Activated CD8-positive, alpha-beta memory T cell treated with anti-CD3 and anti-CD28 coated beads for 1 hour (primary cell): ENCODE measurements at places on chromosomes 12 and 14.

DNA sequence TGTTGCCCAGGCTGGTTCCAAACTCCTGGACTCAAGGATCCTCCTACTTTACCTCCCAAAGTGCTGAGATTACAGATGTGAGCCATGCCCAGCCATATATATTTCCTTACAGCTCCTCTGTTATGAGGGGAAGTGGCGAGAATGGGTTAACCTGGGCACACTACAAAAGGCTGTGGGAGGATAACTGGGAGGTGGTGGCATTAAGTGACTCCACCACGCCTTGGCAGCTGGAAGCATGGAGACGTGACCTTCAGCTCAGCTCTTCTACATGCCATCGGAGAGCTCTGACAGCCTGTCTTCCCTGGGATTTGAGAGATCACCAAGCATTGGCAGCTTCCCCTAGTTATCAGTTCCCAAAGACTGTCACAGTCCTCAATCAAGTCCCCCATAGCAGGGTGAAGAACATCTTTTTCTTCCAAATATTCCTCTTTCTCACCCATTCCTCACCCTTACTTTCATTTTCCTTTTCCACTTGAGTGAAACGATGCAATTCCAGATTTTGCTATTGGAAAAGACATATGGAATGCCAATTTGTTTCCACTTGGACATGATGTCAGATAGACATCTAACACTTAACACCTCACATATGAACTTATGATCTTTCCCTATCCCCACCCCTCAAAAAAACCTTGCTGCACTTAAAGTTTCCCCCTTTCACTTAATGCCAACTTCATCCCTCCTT lies 48.5 kb downstream of the PHLDA1 start:
- DNase-seq, result no peak

DNA sequence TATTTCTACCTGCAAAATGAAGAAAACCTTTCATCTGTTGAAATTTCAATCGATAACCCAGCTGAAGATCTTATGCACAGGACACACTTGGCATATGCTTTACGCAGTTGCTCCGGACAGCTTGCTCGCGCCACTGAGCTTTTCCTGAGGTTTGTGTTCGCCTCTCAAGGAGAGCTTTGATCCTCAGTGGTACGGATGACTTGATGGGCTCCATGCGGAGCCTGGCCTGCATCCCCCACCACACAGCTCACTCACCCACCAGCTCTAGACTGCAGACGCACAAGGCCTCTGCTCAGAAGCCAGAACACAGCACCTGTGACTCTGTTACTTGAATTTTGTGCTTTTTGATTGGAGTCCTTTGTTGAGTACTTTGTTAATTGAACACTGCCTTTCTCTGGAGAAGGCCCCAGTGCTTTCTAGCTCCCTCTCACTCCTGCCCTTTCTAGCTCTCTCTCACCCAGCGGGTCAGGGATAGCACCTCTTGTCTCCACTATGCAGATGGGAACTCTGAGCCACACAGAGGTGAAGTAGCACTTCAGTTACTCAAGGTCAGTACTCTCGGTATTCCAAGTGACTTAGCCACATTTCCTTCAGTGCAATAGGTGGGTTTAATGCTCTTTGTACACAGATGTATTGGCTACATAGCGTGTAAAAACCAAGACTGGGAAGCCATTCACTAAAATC lies 52.1 kb downstream of the TBC1D30 start:
- DNase-seq, result no peak

DNA sequence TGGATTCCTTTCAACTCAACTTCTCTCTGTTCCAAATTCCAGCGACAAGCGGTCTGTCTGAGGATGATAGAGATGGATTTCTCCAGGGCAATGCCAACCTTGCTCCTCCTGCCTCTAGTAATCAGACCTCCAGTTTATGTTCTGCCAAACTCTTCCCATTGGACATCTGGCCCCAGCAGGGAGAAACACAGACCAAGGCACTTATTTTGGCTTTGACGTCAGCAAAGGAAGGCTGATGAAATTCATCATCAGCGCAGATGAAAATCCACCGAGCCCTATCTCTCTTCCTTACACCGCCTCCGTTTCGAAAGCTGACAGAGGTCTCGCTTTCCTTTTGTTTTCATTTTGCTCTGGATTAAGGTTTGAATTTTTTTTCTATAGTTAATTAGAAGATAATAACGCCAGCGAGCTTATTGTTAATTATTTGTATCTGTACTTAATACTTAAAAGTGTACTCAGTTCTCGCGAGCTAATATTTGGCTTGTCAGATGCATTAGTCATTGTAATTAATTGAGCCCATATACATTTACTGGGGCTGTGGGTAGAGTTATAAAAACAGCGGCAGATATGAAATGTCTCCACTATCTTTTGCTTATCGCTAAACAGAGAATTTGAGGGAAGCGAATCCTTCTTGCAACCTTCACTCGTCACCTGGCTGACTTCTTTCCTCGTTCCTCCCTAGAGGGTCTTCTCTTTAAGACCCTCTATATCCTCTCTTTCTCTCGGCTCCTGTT lies 35.9 kb upstream of the MED13L start:
- no peak for DNase-seq

GRCh38 chr12:110426406-110426805 lies 22.9 kb upstream of the ANAPC7 start:
- no peak for DNase-seq

- DNase-seq, result no peak
These were observed 994 bp downstream of the SRP54 start for GRCh38 chr14:34983786-34984185.

DNA sequence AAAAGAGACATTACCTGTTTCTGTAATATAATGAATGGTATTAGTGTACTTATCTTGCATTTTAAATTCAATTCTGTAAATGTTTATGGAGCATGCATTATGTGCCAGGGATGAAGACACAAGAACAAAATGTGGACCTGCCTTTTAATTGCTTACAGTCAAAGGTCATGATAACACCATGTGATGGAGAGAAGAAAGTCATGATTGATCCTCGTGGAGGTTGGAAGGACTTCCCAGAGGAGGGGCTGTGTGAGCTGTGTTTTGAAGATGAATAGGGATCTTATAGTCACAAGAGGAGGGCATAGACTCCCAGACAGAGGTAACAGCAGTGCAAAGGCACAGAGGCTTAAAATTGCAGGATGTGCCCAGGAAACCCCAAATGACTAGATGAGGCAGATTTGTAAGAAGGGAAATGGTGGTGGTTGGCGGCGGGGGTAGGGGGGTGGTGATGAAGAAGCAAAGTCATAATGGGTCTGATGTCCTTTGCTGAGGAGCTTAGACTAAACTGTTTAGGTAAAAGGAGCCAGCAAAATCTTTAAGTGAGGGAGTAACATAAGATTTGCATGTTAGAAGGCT lies 151.5 kb downstream of the PRKCH start:
- DNase-seq, result no peak

DNA sequence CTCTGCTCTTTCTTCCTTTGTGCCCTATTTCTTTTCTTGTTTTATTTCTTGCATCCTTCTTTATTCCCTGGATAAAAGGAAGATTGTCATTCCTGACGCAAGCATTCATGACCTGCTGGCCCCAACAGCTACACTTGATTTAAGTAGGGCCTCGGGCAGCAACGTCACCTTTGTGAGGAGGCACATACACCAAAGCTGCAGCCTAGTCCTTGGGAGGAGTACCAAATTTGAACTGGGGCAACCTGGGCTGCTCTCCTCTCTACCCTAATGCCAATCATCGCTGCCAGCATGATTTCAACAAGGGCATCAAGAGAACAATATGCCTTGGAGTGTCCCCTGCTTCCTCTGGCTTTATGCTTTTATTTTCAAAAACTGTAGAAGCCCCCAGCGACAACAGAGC lies 76.4 kb downstream of the C12orf50 start:
- no peak for DNase-seq

DNA sequence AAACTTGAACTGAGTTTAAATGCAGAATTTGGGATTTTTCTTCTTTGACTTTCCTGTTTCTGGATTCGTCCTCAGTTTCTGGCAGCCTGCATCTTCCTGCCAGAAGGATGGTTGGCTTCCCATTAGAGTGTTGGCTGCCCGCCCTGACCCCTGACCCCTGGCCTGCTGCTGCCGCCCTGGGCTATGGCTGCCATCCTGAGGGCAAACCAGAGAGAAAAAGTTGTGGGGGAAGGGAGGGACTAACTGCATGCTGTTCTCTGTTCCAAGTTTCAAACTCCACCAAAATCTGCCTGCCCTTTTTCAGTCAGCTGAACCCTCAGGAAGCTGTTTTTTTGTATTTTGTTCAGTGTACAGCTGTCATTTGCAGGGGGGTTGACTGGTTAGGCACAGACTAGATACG lies 48.4 kb downstream of the FNTB start:
- DNase-seq, result no peak
